T-helper 17 cell (primary cell): ENCODE measurements at places on chromosomes 11 and 22. TPM values are rescaled to one million over a fixed set of nuclear protein-coding genes. Genes with fewer than 3 reads are reported as not detected.

DNA sequence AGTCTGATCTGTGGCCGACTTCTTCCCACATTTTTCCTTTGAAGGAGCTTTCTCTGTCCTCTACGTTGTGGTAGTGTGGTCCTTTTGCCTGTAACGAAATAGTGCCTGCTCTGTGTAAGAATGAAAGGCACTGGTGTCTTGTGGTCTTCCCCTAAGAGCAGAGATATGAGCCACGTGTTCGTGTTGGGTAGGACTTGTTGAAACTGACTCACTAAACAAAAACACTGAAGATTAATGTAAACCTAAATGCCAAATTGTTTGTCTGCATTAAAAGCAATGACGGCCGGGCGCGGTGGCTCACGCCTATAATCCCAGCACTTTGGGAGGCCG, 10.1 kb upstream of the RPS3 start:
- DNase-seq, result no peak

GRCh38 chr11:93478841-93479240, 64.3 kb downstream of the SMCO4 start:
- no peak for DNase-seq

DNA sequence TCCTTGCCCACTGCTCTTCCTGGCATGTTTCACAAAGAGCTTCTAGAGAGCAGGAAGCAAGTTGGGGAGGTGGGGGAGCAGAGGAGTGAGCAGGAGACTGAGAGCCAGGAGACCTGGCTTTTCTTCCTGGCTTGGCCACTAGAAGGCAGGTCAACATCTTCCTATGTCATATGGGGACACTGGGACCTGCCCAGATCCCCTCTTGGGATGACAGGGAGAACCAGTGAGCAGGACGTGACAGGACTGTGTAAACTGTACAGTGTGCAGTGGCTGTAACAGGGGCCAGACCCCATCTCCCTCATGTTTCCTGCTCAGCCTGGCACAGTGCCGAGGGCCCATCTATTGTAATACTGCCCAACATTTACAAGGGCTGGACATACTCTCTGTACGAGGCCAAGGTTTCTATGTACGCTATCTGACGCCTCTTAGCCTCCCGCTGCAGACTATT, 29.4 kb downstream of the GDPD5 start:
- DNase-seq, result no peak

DNA sequence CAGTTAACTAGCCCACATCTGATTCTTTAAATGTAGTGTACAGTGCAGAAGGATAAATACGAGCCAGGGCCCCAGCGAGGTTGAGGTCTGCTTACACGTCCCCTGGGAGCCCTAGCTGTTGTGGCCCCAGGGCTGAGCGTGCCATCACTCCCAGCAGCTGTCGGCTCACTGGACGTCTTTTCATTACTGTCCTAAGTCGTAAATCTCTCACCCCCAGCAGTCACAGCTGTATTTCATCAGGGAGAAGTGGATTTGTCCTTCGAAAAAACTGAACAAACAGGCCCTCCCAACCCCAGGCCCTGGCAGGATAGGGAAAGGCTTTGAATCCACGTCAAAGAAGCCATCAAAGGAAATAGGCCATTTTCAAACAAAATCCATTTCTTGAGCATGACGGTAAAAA, 110.4 kb upstream of the CSNK2A3 start:
- DNase-seq, result no peak

DNA sequence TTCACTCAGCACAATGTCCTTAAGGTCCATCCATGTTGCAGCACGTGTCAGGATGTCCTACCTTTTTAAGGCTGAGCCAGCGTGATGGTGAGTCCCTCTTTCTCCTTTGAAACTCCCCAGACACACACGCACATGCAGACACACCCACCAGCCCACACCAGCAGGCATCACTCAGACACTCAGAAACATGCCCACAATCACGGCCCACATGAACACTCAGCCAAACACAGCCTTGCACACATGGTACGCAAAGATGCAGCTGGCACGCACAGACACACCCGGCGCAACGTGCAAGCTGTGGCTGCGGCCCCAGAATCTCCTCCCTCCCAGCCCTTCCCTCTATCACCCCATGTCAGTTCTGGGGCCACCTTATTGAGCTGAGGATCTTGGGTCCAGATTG, 8.0 kb downstream of the FADS3 start:
- no peak for DNase-seq

DNA sequence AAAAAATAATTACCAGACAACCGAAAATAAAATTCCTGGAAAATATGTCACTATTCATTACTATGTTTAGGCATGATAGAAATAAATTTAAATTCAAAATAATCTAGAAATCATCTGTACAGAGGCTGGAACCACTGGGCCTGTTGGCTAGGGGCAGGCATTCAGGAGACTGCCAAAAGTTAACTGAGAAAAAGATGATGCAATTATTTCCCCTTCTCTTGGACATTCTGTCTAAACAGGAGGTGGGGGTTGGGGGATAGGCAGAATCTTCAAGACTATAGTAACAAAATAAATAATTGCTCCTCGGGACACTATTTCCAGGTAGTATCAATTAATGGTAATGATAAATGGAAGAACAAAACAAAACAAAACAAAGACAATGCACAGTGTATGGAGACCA, 14.1 kb downstream of the BTBD10 start:
- no peak for DNase-seq

DNA sequence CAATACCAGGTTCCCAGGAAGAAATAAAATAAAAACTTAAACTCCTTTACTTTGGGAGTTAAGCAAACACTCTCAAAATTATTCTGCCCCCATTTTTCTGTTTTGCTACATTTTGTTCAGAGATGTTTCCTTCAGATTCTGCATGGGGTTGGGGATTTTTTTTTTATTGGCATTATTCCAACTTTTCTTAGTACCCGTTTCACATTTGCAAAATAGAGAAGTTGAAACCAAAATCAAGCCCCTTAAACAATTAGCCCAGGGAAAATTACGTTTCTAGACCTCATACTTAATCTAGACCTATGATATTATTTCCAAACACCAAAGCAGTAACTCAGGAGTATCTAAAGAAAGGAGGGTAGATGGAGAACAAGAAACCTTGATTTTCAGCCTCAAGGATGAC, 20.6 kb upstream of the MS4A7 start:
- DNase-seq, result no peak

- no peak for DNase-seq
These were observed 2.0 kb upstream of the PRDM11 start for GRCh38 chr11:45144126-45145082.

GRCh38 chr11:46574656-46575055, 19.2 kb downstream of the AMBRA1 start:
- DNase-seq, result no peak

- no peak for DNase-seq
These were observed 244.4 kb downstream of the TTC28 start for GRCh38 chr22:28435140-28435768.

DNA sequence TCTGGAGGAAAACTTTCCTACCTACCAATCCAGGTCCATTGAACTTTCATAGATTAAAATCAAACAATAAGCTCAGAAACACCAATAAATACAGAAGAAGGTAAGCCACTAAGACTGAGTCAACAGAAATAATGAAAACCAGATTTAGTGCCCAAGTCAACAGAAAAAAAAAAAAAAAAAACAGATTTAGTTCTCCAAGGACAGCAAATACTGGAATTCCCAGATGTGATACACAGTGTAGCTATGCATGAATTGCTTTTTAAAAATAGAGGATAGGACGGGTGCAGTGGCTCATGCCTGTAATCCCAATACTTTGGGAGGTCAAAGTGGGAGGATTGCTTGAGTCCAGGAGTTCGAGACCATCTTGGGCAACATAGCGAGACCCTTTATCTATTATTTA, 15.7 kb downstream of the DMC1 start:
- DNase-seq, result no peak

- no peak for DNase-seq
These were observed 2.3 kb upstream of the MALAT1 start for GRCh38 chr11:65496304-65497140.

DNA sequence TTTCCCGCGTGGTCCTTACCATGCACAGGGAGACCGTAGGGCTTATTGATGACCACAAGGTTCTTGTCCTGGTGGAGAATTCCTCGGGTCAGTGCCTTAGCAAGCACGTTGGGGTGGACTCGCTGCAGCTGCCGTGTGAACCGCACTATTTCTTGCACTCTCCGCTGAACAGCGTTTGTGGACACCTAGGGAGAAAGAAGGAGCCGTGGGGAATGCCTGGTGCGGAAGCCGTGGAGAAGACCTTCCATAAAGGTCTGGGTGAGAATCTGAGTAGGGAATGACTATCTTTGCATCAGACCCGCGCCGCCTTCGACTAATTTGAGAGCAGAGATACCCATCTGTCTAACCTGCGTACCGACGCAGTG, 597 bp downstream of the RPUSD4 start:
- no peak for DNase-seq

DNA sequence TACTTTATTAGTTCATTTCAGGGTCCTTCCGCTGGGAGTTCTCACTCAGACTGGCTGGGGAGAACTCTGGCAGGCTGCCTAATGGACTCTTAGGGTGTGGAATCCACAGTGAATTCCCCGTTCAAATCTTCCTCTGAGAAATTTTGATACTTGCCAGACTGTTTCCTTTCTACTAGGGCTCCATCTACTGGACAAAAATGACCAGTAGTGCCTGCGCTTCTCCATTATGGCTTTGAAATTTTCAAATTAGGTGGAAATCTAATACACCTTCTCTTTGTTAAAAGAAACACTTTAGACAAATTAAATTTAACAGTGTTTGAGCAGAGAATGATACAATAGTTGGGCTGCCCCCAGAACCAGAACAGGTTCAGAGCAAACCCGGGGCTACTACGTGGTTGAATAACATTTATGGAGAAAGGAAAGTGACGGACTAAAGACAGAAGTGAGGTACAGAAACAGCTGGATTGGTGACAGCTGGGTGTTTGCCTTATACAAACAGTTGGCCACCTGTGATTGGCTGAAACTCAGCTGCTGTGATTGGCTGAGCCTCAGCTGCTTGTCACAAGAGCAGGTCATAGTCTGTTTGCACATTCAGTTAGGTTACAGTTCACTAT, 52.9 kb upstream of the FDX1 start:
- DNase-seq, result no peak

DNA sequence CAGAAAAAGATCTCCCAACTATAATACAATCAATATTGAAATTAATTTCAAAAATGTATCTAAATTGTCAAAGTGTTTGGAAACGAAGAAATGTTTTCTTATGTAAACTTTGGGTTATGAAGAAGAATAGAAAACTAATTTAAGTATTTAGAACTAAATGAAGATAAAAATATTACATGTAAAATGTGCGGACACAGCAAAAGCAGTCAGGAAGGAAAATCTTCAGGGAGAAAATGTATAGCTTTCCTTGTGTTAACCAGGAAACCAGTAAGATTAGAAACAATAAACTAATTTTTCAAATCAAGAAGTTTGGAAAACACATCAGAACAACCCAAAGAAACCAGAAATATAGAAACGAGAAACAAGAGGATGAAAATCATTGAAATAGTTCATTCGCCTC, 466.5 kb downstream of the BRD1 start:
- no peak for DNase-seq

DNA sequence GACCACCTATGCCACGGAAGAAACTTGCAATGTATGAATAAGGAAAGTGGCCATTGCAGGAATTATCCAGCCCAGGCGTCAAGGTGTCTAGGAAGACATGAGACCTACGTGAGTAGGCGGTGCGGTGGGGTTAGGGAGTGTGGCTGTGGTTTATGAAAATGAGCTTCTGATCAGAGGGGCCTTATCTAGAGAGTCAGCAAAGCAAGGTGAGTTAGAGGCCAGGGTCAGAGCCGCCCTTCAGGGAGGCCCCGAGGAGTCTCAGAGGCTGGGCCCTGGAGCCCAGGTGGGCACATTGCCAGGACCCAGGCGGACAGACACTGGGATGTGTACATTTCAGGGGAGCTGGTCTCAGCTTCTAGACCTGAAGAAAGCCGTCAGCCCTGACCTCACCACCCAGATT, 13.8 kb upstream of the LINC01488 start:
- DNase-seq, result no peak

DNA sequence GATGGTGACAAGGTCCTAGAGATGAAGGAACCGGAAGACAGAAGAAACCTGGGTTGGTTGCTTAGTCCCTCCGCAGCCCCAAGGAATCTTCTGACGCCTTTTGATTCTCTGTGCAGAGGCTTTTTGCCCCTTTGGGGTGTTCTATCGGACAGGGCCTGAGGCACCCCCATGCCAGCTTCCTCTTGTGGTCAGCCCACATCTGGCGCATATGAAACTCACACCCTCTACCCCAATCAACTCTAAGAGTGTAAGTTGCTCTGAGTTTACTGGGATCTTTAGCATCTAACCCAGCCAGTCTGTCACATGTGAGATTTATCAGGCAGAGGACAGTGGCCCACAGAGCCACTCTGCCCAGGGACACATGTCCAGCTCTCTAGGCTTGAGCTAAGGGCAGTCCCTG, 17.4 kb downstream of the RASD2 start:
- no peak for DNase-seq

DNA sequence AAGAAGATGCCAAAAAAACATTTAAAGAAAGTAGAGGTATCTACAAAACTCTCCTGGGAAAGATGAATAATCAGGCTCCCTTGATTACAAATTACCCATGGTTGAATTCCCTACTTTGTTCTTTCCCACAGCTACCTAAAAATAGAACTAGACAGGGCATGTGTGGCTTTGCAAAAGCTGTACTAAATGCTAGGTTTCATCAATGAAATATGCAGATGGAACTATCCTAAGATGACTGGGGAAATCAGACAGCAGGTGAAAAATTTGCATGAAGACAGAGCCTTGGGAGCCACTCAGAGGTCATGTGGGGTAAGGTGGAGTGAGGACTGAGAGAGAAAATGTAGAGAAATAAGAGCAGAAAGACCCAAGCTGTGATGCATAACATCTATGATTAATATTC, 14.7 kb downstream of the LAYN start:
- no peak for DNase-seq

DNA sequence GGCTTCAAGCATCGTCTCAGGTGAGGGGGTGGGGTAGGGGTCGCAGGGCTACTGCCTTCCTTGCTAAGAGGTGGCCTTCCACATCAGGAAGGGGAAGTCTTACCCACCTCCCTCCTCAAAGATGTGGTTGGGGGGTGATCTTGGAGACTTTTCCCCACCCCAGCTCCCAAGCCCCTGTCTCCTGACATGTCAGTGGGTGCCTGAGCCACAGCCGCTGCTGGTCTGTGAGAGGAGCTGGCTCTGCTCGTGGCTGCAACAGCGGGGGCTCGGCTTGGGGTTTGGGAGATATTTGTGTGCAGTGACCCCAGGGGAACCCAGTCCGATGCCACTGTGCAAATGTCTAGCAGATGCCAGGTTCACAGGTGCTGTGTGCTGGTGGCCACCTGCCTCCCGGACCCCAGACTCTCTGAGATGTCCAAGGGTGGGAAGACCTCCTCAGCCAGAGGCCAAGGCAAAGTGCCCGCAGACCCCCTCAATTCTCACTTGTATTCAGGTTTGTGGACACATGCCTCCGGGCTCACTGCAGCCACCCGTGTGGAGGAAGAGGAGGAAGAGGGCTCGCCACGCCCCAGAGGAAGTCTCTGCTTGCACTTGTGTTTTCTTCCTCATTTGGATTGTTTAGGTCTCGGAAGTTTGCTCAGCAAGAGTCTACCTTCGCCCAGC, 1.9 kb downstream of the KCNQ1 start:
- no peak for DNase-seq

- no peak for DNase-seq
These were observed 33.6 kb downstream of the TMEM184B start for GRCh38 chr22:38239101-38239761.

The ACCS gene
- total RNA-seq, result 22.2 TPM

The PHF21B gene
- total RNA-seq, result not detected

The PKP3 gene
- not detected for total RNA-seq

The KCTD14 gene
- total RNA-seq, result 0.52 TPM

The OR5L1 gene
- not detected for total RNA-seq

The EFEMP2 gene
- 5.1 TPM for total RNA-seq

The PRR33 gene
- total RNA-seq, result not detected

The INS gene
- total RNA-seq, result not detected

The MS4A3 gene
- 1.2 TPM for total RNA-seq

The GPR152 gene
- total RNA-seq, result not detected

The SLC22A8 gene
- not detected for total RNA-seq
